ENCODE measurements at places on chromosomes 5 and 9.

DNA sequence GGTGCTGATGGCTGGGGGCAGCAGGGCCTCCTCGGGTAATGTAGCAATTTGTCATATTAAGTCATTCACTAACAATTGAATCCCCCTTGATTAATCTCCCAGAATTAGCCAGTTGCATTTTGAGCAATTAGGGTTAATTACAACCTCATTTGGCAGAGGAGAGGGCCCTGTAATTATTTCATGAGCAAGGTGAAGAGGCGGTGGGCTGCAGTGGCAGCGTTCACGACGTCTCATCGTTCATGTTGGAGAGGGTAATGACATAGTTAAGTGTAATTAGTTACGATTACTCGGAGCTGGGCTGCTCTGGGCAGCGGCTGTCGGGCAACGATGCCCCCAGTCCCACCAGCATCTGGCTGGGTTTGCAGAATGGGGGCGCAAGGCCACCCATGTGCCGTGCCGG, 46.0 kb downstream of the NEK6 start:
- no peak for DNase-seq

DNA sequence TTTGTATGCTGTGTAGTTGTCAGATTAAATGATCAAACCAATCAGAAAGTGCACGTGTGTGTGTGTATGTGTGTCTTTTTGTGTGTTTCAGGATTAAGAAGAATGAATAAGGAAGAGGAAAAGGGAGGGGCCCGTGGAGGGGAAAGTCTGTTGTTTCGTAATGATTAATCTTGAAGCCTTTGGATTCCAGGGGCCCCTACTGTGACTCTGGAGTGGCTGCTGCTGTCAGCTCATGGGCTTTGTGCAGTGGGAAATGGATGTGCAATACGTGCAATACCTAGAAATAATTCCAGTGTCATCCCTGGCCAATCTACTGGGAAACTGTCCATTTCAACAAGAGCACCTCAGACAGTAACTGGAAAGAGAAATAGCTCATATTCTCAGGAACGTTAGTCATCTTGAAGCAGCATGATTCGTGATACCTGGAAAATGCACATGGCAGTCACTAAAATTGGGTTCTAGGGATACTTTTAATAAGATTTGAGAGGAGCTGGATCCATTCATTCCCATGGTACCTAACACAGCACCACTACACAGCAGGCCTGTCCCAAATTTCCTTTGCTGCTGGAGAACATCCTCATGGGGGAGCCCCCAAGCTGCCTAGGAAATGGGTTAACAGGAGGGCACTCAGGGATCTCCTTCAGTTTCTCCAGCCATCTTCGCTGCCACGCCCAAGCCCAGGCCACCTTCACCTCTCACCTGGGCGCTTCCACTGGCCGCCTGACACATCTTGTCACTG, 186.3 kb downstream of the NR3C1 start:
- peak; percentile 73 for DNase-seq

DNA sequence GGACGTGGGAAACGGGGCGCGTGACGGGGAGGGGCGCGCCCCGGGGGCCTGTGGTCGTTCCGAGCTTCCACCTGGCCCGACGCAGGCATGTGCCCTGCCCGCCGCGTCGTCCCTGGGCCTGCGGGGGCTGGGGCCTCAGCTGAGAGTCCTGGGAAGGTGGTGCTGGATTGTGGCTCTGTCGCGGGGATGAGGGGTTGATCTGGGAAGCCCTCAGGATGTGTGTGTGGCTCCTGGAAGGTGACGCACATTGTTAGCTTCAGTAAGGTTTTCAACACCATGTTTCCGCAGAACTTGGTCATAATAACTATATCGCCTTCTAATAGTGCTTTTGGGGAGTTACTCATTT, 589.1 kb downstream of the MTRR start:
- DNase-seq, result no peak

DNA sequence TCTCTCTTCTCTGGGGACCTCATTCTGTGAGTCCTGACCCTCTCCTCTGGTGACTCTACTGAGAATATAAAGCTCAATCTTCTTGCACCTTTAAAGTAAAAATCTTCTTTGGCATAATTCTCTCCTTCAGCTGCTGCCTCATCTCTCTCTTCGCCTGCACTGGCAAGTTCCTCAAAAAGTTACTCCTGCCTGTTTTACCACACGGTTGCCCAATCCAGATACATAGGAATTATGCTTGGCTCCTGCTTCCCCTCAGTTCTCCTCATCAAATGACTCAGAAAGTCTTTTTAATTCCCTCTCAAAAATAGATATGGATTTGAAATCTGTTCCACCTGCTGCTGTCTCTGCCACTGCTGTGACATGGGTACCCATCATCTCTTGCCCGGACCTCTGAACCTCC, 14.4 kb upstream of the HRCT1 start:
- DNase-seq, result peak; percentile 49

DNA sequence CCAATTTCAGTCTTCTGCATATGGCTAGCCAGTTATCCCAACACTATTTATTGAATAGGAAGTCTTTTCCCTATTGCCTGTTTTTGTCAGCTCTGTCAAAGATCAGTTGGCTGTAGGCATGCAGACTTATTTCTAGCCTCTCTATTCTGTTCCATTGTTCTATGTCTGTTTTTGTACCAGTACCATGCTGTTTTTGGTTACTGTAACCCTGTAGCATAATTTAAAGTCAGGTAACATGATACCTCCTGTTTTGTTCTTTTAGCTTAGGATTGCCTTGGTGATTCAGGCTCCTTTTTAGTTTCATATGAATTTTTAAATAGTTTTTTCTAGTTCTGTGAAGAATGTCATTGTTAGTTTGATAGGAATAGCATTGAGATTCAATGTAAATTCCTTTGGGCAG, 104.9 kb upstream of the SLCO6A1 start:
- no peak for DNase-seq

GRCh38 chr5:158832096-158832685, 267.5 kb downstream of the EBF1 start:
- DNase-seq, result no peak

DNA sequence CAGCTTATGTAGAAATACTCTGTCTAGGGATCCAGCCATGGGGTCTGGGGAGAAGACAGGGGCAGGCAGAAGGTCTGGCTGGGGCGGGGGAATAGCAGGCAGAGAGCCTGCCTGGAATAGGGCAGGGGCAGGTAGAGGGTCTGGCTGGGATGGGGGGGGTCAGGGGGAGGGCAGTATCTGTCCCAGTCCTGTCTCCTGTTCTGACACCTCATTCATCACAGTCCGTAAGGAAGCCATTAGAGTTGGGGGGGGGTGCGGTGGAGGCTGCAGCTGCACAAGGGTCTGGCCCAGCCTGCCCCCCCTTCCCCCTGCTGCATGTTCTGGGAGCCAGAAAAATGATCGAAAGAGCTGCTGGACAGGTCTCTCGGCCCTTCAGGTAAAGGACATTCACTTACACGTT, 32.6 kb downstream of the CNTFR start:
- DNase-seq, result no peak

GRCh38 chr5:139223481-139223880, 25.3 kb upstream of the SIL1 start:
- DNase-seq, result no peak

DNA sequence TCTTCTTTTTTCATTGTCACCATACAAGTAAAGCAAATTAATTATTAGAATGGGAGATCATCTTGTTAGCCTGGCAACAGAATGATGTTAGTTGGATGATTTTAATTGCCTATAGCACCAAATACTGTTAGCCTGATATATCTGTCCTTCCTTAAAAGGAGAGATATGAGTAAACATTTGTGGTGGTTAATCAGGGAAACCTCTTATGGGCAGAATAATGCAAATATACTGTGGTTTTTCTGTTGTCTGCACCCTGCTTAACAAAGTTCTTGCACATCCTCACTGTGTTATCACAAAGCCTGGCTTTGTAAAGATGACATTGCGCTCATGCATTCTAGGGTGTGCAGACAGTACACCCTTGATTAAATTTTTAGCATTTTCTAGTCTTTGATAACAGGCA, 254.9 kb upstream of the SMC2 start:
- DNase-seq, result no peak

GRCh38 chr9:113645227-113645977, 181.9 kb downstream of the RGS3 start:
- no peak for DNase-seq

DNA sequence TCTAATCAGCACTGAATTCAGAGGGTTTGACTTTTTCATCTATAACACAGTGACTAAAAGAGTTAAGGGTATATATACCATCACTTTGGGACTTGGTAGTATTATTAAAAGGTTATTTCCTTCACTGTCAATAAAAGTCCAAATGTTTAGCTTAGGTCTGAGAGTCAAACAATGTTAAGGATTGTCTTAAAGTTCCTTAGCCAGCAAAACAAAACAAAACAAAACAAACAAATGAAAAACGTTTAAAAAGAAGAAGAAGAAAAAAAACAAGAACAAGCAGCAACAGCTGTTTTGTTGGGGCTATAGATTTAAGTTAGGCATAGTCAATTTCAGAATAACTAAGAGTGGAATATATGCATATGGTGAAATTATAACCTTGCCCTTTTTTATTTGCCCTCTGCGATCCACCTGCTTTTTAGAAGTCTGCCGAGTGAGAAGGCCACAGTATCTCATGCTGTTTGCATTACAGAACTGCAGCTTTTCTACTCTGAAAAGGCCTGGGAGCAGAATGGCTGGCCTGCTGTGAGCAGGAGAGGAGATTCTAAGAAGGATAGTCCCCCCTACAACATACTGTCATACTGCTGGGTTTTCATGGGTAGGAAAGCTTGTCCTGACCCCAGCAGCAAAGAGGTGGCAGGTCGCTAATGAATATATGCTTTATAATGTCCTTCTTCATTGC, 141.7 kb downstream of the NTRK2 start:
- no peak for DNase-seq

- no peak for DNase-seq
Measured at GRCh38 chr5:54738973-54739367, 221.4 kb downstream of the SNX18 start.

DNA sequence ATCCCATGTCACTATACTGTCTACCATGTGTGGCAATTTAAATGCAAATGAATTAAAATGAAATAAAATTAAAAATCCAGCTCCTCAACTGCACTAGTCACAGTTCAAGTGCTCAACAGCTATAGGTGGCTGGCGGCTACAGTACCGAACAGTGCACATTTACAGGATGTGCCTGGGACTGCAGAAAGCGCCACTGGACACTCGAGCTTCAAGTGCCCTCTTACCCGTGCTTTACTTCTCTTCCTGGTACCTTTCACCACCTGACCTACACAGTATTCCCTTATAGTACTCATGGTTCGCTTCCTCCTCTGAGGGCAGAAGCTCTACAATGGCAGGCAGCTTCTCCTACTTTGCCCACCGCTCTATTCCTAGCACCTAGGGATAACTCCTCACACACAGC, 166.6 kb downstream of the FANCC start:
- no peak for DNase-seq

DNA sequence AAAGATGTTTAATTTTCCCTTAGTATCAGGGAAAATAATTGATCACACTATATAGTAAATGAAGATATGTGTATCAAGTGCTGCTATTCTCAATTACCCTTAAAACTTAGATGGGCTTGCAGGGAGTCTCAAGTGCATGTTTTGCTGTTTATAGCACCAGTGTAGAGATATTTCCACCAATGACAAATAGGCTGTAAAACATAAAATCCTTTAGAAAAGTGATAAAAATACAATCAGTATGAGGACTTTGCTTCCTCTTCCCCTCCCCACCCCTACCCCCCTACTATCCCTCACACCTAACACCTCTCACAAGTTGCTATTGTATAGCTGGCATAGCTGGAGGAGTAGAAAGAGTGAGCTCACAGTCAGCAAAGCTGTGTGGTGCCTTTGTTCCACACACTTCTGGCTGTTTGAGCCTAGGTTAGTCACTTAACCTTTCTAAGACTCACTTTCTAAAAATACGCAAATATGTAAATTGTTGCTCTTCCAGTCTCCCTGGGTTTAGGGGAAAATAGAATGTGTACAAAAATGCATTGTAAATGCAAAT, 93.1 kb downstream of the PDE4D start:
- DNase-seq, result no peak

GRCh38 chr5:168162464-168162863, 129.0 kb upstream of the WWC1 start:
- no peak for DNase-seq

DNA sequence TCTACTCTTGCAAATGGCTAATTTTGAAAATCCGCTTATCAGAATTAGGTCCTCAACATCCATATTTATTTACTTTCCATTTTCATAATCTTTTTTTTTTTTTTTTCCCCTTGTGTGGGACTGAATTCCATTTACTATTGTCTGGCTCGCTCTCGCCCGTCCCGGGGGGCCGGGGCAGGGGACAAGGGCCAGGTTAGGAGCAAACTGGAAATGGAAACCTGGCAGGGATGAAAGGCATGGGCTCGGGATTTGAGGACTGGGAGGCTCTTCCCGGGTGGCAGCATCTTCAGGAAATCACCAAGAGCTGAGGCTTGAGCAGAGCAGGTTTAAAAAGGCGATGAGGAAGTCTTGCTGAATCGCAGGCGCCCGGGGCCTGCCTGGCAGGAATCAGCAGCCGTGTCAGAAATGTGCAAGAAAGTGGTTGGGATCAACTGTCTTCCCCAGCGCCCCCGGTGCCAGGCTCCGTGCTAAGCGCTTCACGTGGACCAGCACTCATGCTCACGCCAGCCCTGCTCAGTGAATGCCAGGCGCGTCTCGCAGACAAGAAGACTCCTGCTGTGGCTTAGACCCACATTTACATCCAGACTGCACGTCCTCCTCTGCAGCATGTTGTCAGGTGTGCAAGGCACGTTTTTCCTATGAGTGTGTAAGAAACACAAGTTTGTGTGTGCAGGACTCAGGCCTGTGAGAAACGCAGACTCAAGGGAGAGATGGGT, 66.3 kb upstream of the UNC5A start:
- DNase-seq, result no peak

DNA sequence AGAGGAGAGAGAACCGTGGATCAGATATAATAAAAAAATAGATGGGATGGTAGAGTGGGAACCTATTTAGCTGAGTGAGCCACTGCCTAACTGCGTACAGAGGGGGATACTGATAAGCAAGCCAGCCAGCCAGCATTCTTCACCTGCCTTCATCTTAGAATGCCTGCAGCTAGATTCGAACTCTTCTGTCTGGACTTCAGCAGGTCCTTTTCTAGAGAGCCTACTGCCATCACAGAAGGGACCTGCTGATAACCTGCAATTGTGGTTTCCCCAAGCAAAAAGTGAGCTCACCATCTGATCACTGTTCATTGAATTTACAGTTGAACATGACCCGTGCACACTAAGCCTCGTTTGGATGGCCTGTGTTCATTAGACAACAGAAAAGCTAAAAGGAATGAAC, 109.4 kb downstream of the CDC42SE2 start:
- DNase-seq, result no peak

DNA sequence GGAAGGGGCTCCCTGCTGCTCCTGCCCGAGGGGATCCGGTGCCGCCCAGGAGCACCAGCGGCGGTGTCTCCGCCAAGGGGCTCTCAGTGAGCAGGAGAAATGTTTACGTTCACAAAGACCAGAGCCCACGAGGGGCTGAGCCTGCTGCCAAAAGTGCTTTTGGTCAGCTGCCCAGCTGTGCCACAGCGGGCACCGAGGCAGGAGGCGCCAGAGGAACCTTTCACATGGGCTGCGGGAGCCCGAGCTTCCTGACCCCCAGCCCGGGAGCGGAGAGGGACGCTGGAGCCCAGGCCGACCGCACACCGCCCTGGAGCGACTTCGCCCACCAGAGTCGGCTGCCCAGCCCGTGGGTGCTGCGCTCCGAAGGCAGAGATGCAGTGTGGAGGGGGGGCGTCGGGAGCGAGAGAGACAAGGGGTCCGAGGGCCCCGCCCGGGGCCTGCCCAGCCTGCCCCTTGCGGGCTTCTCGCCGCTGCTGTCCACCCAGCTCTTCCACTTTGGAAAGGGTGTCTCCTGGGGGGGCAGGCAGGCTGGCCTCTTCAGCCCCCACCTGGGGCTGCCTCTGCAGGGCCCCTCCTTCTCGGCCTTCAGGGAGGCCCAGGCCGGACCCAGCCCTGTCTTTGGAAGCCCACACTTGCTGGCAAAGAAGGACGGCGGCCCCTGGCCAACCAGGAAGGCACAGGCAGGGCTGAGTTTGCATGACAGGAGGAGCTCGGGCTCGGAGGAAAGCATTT, 7.9 kb downstream of the PPP1R26 start:
- DNase-seq, result no peak
